G401 (cell line): ENCODE measurements at places on chromosomes 1 and 21.

- no peak for DNase-seq
Observed at GRCh38 chr1:92980732-92981647, 19.7 kb upstream of the DIPK1A start.

- no peak for DNase-seq
Observed at GRCh38 chr1:10216090-10216749, 5.8 kb downstream of the KIF1B start.

DNA sequence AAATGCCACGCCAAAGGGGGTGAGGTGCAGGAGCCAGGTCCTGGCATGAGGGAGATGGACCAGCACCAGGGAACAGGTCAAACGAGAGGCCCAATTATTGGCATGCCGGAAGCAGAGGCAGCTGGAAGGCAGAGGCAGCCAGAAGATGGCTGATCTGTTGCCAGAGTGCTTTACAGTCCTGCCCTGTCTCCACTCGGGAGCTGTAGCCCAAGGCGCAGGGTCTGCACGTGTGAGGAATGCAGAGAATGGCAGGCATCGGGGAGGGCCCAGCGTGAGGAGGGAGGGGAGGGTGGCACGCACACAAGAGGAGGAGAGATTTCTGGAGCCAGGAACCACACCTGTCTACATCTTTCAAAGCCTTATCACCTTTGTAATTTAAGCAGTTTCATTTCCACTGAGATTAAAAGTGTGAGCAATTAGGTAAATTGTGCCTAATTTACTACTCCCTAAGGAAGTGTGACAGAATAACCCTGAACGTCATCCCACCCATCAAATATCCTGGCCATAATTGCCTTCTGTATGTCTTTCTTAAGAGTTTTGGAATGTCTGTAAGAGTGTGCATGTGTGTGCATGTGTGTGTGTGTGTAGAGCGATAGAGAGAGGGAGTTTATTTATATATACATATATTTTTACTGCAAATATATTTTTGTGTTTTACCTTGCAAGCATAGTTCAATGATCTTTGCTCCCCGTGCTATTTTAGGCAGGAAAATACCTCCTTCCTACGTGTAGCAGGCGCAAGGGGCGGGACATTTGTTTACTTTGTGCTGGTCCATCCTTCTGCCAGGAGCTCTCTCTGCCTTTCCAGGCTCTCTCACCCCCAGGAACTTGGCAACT is 125.5 kb upstream of the SERBP1 start:
- no peak for DNase-seq

- no peak for DNase-seq
Observed at GRCh38 chr1:204809488-204809887, 61.2 kb upstream of the NFASC start.

- no peak for DNase-seq
Observed at GRCh38 chr1:203754455-203754864, 10.5 kb upstream of the LAX1 start.

DNA sequence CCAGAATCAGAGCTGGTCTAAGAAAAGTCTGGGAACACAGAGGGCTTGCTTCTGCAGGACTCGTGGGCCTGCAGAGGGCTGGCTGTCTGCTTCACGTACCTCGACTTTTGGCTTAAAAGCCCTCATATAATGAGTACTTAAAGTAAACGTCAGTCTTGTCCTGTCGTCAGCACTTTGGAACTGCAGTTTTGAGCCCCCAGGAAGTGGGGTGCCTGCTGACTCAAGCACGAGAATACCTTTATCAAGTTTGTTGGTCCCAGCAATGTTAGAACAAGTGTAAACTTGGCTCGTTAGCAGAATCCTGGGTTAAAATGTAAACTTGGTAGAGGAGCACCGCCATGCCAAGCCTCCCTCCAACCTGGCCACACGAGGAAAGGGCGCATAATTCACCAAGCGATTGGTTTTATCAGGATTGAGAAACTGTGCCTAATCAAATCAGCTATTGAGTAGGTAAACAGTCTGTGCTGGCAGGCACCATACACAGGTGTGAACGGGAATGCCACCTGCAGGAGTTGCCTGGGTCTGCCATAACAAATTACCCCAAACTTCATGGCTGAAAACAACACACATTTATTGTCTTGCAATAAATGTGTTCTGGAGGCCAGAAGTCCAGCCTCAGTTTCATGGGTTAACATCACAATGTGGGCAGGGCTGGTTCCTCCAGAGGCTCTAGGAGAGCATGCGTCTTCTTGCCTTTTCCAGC is 45.0 kb upstream of the FHAD1 start:
- no peak for DNase-seq
